Sciatic nerve (tissue), 2 donors: ENCODE measurements at places on chromosomes 4 and X.

DNA sequence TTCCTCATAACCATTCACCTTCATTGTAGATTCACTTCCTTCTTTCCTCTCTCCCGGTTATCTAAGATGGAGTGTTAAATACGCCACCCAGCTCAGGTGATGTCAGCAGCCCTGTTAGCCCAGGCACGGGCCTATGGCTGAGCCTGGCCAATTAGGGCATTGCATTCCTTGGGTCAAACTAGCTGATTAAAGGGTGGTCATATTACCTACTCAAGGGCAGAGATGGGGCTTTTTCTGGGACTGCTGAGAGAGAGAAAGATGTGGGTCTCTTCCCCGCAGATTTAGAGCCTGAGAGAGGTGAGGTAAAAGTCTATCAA is 39.9 kb upstream of the AFAP1 start:
- no peak for DNase-seq

DNA sequence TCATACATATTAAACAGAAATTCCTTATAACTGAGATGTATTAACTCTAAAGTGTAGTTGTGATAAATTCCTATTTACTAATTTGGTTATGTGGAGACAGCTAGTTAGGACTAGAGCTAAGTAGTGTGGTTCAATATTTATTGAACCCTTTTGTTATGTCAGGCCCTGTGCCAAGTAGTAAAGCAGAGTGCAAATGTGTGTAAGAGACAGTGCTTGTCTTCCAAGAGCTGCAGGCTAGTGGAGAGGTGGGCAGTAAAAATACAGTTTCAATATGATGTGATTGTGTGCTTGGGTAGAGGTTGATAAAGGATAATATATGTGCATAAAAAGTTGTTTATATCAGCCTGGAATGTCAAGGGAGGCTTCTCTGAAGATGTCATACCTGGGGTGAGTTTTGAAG is 80.0 kb downstream of the TBC1D19 start:
- no peak for DNase-seq

GRCh38 chr4:10773010-10773409 is 88.4 kb upstream of the CLNK start:
- no peak for DNase-seq

GRCh38 chr4:119678761-119679160 is 50.2 kb upstream of the PDE5A start:
- no peak for DNase-seq

- DNase-seq: no peak
These were observed 30.8 kb upstream of the CD40LG start for GRCh38 chrX:136616987-136617685.

- DNase-seq: no peak
These were observed 441.3 kb downstream of the PCDH18 start for GRCh38 chr4:137090951-137091350.
